ENCODE measurements at places on chromosomes 4 and X.

DNA sequence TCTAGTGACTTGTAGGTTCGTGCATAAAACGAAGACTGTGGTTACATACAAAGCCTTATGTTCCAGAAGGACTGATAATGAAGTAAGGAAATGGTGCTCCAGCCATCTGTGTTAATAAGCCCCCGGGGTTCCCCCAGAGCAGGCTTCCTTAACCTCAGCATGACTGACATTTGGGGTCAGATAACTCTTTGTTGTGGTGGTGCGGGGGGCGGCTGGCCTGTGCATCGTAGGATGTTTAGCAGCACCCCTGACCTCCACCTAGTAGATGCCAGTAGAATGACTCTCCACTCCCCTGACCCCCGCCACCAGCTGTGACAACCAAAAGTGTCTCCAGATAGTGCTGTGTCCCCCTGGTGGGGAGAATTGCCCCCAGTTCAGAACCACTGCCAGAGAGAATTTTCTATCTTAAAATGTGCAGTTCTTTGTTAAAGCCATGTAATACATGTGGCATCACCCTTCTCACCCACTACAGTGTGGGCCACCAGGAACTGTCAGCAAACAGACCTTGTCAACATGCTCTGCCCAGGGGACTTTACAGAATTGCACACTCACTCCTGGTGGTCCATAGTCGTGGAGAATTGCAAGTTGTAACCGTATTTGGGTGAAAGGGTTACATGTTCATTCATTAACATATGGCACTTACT lies 7.5 kb downstream of the SH3KBP1 start:
- DNase-seq = no peak

DNA sequence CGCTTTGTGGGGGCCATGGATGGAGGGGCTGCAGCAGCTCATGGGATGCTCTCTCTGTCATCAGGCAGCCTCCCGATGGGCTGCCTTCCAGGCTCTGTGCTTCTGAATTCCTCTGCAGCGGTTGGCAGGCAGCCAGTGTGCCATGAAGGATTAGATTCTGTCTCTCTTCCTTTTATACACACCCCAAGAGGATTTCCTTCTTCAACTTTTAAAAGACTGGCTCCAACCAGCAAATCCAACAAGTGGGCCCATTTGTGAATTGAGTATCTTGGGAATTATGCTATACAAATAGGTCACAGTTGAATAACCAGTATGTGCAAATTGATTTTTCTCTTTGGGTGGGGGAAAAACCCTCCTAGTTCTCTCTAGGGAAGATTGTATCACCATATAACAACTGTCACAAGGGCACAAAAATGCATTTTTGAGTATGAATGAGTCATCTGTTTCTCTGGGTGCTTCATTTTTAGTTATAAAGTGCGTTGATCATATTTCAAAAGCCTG lies 96.8 kb upstream of the FAT1 start:
- DNase-seq = no peak

DNA sequence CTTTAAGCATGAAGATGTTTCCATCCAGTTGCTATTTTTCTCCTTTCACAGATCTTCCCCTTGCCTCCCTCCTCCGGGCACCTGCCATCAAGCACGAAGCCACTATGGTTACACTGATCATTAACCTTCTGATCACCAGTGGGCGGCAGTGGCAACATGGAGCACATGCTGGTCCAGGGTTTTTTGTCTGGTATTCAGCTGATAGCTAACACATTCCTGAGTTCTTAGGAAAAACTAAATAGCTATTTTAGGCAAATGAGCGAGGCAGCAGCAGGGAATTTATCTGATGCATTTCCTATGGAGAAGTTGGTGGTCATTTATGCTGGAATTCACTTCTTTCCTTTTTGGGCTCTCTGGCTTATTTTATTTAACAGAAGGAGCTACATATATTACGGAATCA lies 22.9 kb downstream of the SHISA3 start:
- no peak for DNase-seq

GRCh38 chrX:24002792-24003191 lies 24.2 kb downstream of the KLHL15 start:
- DNase-seq = no peak

GRCh38 chr4:99403380-99404184 lies 31.6 kb downstream of the ADH7 start:
- no peak for DNase-seq

- DNase-seq = no peak
Observed at GRCh38 chr4:14221176-14221575, 593.7 kb upstream of the BOD1L1 start.

- no peak for DNase-seq
Observed at GRCh38 chr4:84792366-84793301, 173.9 kb downstream of the WDFY3 start.

DNA sequence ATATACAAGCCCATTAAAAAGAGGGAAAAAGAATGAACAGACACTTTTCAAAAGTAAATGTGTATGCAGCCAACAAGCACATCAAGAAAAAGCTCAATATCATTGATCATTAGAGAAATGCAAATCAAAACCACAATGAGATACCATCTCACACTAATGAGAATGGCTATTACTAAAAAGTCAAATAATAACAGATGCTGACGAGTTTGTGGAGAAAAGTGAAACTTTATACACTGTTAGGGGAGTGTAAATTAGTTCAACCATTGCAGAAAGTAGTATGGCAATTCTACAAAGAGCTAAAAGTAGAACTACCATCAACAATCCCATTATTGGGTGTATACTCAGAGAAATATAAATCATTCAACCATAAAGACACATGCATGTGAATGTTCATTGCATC lies 203.0 kb downstream of the ARAP2 start:
- DNase-seq = no peak

DNA sequence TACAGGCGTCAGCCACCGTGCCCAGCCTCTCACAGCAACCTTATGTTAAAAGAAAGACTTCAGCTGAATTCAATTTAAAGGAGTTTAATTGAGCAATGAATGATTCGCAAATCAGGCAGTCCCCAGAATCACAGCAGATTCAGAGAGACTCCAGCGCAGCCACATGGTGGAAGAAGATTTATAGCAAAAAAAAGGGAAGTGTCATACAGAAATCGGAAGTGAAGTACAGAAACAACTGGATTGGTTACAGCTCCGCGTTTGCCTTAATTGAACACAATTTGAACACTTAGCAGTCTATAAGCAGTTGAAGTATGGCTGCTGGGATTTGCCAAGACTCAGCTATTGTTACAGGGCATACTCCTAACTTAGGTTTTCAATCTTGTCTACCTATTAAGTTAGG lies 19.8 kb downstream of the CENPVL3 start:
- no peak for DNase-seq

Measured in HuH-7 (cell line).